Brain pericyte (primary cell): ENCODE measurements at places on chromosomes 4 and X.

DNA sequence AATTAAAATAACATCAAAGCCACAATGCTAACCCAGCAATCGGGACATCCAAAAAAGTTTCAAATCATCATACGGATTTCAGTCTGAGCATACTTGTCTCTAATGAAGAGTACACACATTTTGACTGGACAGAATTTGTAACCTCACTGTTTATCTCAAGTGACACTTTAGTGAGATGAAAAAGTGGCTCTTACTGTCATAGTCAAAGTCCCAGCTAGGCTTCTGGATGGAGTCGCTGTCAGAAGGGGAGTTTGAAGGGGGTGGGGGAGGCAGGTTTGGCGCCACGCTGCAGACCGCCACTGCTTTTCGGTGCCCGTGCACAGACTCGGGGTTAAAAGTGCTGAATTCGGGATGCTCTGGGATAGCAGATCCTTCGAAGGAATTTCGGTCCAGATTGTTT is 41.0 kb upstream of the MTNR1A start:
- DNase-seq, result no peak

GRCh38 chr4:126238013-126238412 is 923.3 kb downstream of the FAT4 start:
- no peak for DNase-seq

DNA sequence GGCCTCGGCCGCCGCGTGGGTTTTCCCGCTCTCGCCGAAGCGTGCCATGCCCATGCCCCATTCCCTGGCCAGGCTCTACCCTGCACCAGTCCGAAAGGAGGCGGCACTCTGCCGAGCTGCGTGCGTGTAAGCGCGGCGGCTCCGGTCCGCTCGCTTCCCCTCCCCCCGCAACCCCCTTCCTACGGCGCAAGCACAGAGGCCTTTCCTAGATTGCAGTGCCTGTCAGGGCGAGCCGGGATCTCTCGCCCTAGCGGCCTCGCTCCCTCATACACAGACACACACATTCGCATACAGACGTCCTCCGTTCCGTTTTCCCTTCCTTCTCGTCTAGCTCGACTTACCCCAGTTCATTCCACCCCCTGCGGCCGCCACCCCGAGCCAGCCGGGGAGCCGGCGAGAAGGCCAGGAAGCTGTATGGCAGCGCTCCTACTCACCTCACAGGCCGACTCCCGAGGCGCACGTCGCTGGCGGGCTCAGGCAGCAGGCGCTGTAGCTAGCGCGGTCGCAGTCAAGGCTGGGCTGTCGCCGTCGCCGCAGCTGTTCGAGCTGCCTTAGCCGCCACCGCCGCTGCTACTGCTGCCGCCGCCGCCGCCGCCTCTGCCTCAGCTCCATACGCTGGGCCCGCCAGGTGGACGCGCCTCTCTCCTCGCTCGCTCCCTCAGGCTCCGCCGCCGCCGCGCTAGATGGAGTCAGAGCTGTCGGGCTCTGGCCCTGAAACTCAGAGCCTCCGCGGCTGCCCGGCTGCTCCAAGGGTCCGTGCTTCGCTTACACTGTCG is 615 bp downstream of the NEXMIF start:
- DNase-seq, result no peak

DNA sequence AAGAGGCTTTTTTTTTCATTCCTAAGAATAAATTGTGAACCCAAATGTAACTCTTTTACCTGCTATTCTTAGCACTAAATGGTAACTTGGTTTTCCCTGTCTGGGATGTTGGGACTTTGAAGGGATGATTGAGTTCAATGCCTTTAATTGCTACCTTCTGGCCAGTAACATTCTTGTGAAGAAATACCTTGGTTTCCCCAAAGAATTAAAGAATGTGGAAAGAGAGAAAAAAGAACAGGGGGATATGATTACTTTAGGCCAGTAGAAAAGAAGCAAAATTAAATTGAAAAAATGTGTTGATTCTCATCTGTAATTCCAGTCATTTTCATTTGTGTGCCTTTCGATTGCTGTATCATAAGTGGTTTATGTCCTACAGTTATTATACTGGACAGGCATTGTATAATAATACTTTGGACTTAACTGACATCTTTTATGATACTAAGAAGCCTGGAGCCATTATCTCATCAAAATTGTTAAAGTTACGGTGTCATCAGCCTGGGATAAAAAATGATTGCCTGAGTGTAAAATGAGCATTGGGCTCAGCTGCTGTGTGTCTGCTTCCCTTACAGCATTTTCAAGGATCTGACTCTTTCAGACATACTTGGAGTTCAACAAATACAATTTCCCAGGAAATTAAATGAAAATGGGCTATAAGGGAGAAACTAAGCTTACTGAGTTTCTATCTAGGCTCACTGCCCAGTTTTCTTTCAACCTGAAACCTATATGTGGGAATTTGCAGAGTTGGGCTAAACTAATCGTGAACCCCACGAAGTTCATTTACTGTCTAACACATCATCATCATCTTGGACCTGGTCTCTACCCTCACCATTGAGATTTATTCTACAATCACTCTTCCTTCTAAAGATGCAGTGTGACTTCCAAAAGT is 146.3 kb downstream of the SHROOM3 start:
- no peak for DNase-seq

GRCh38 chr4:16862697-16863096 is 35.7 kb downstream of the LDB2 start:
- no peak for DNase-seq

DNA sequence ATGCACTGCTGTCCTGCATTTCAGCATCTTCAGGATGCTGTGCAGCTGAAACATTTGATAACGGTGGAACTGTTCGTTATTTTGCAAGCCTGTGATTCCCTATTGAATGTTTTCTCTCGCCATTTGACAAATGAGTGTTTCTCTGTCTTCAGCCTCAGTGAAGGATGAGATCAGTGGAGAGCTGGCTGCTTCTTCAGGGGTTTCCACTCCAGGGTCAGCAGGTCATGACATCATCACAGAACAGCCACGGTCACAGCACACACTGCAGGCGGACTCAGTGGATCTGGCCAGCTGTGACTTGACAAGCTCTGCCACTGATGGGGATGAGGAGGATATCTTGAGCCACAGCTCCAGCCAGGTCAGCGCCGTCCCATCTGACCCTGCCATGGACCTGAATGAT is 52.6 kb downstream of the HTT start:
- no peak for DNase-seq

GRCh38 chr4:15736514-15737050 is 33.7 kb downstream of the BST1 start:
- no peak for DNase-seq

DNA sequence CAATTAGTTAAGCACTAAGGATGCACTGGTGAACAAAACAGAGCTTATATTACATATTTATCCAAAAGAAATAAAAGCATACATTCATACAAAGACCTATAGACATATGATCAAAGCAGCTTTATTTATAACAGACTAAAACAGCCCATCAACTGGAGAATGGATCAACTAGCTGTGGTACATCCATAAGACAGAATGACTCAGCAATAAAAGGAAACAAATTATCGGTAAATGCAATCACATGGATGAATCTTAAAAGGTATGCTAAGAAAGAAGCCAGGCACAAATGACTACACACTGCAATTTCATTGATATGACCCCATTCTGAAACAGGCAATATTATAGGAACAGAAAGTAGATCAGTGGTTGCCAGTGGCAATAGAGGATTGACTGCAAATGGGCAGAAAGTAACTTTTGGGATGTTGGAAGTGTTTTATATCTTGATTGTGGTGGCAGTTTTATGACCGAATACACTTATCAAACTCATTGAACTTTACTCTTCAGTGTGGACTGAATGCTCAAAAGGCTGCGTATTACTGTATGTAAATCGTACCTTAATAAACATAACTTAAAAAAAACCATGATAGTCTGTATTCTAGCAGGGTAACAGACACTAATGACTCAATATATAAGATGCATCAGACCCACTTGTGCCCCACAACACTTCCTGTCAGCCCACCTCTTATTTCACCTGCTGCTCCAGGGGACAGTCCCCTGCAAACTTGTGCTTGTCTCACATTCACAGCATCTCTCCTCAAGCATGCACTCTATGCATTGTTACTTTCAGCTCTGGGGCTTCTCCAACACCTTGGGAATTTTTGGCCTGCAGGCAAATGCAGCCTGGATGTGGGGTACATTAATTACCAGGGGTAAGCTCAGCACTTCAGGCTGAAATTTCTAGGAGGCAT is 59.1 kb downstream of the MID1IP1 start:
- no peak for DNase-seq

- no peak for DNase-seq
These were observed 103.5 kb downstream of the FIP1L1 start for GRCh38 chr4:53480909-53481308.

DNA sequence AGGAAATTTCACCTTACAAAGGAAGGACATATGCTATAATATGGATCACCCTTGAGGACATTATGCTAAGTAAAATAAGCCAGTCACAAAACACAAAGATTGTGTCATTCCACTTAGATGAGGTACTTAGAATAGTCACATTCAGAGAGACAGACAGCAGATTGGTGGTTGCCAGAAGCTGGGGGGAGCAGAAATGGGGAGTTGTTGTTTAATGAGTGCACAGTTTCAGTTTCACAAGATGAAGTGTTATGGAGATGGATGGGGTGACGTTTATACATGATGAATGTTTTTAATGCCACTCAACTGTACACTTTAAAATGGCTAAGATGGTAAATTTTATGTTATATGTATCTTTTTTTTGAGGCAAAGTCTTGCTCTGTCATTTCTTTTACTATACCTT is 14.8 kb upstream of the SPON2 start:
- no peak for DNase-seq

DNA sequence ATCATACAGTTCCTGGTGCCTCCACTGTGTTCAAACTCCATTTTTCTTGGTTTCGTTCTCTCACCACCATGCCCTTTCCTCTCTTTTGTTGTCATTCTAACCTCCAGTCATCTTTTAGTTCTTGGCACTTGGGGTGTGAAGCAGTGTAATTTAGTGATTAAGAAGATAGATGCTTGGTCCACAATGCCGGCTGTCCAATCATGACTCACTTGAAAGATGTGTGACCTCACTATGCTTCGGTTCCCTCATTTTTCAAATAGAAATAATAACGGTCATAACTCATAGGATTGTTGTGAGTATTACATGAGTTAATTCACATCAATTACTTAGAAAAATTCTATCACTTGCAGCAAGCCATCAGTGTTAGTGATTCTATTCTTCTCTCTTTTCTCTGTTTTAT is 327.8 kb downstream of the ADGRL3 start:
- DNase-seq, result no peak

GRCh38 chr4:101954975-101955678 is 164.6 kb downstream of the BANK1 start:
- DNase-seq, result no peak

DNA sequence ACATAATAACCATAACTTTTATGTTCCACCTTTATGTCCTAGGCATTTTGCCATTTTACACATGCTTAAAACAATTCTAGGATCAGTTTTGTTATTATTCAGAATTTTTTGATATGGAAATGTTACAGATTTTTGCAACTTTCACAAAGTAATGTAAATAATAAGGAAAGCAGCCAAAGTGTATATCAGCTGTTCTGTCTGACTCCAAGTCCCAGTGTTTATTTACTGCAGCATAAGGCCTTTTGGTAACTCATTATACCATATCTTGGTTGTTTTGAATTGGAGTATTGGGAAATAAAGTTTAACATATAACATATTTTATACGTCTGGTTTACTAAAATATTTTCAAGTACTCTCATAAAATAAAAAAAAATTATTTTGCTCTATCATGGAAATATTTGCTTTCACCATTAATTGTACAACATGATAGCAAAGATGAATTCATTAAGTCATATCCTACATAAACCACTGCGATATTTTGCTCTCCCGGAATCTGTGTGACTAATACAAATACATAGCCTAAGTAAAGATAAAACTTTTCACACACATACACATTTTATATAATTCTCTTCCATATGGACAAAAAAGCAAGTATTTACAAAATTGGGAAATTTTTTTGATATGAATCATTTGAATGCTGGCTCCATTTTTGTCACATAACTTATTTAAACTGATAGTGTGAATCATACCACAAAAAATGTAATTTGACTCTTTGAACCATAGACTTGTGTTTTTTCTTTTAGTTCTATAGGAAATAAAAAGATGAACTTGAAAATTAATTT is 399.0 kb downstream of the PABPC4L start:
- DNase-seq, result no peak

DNA sequence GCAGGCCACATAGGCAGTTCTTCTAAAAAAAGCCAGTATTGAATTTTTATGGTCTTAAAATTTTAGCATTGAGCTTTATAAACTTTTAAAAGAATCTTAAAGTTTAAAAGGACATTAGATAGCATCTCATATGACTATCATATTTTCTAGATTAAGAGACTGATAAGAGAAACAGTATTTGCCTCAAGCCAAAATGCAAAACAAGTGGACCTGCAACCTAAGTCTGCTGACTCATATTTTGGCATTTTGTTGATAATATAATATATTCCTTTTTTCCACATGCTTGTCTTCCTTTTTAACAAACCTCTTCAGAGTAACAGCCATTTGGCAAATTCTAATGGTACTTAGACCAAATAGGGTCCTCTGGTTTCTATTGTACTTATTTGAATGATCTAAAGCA is 328.5 kb upstream of the GALNTL6 start:
- no peak for DNase-seq

- DNase-seq, result no peak
These were observed 1001.2 kb downstream of the STIM2 start for GRCh38 chr4:27861802-27862201.

DNA sequence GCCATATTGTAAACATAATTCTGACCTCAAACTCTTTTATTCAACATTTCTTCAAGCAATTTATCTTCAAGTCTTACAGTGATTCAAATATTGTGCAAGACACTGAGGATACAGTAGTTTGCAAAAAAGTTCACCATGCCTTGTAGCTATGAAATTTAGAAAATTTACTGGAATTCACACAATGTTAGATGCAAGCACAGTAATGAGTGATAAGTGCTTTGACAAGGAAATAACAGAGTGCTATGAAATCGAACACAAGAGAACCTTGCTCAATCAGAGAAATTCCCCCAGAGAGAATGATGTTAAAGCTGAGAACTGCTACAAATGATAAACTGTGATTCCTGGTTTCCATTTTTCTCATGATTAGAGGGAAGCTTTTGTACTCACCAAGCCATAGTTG is 952.9 kb downstream of the FAT4 start:
- DNase-seq, result no peak

GRCh38 chr4:21677173-21677572 is 271.4 kb downstream of the KCNIP4 start:
- no peak for DNase-seq

DNA sequence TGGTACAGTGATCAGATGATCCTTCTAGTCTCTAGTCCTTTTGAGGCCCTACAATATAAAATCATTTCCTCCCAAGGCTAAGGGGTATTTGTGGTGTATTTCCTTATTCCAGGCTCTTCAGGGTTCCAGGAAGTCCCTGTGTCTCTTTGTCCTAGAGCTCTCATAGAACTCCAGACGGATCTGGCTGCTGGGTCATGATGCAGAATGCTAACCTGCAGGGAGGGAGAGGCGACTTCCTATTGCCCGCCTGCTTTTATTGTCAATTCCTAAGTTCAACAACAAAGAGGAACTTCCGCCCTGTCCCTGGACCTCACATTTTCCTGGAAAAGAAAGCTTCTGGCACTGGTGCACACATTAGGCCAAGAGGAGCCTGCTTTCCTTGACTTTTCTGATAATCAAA is 45.9 kb upstream of the ZNF827 start:
- DNase-seq, result no peak
